ENCODE measurements at places on chromosomes 3 and 15. TPM values are rescaled to one million over a fixed set of nuclear protein-coding genes. Genes with fewer than 3 reads are reported as not detected.
A peak's percentile ranks its signal among the peaks of the same experiment; 100 is the strongest.

The SRP14 gene
- 246 TPM for total RNA-seq

The CHRFAM7A gene
- 3.9 TPM for total RNA-seq

The ACVR2B gene
- 122 TPM for total RNA-seq

The BOC gene
- total RNA-seq, result 32.9 TPM

The FES gene
- total RNA-seq, result 3.3 TPM

The GOLGA8G gene
- not detected for total RNA-seq

The SH2D7 gene
- total RNA-seq, result not detected

The TMEM158 gene
- total RNA-seq, result 7.8 TPM

The CD86 gene
- not detected for total RNA-seq

The GALNT15 gene
- total RNA-seq, result 0.39 TPM

DNA sequence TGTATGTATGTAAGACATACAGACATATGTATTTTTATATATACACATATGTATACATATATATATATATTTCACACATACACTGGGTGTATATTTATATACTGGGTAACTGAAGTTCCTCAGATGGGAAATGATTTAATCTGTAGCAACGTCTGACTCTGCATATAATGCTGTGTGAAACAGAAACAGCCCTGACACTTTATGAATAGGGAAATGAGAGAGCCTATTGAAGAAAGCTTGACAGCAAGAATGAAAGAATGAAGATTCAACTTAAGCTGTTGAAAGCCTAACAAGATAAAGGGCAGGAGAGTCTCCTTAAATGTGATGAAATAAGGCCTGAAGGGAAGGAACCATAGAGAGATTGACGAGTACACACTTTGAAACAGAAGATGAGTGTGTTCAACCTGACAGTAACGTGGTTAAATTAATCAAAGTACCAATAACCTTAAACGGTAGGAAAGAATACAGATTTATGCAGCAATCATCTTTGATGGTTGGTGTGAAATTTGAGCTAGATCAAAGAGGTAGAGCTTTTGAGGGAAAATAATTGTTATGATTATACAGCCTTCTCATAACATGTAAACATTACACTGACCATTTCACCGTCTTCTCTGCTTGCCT is 169.9 kb downstream of the MECOM start:
- no peaks in the 10 kb centered on the region for H3K36me3 ChIP-seq
- H3K4me1 ChIP-seq, result no peaks in the 10 kb centered on the region
- H3K27me3 ChIP-seq, result no peaks in the 10 kb centered on the region
- DNase-seq, result no peak

DNA sequence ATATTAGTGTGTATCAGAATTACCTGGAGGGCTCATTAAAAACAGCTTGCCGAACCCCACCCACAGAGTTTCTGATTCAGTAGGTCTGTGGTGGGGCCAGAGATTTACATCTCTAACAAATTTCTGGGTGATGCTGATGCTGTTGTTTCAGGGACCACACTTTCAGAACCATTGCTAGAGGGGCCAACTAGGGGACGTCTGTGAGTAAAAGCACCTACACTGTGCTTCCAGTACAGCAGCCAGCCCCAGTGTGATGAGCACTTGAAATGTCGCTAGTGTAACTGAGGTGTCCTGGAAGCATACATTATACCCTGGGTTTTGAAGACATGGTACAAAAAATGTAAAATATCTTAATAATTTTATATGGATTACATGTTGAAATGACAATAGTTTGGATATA is 33.0 kb downstream of the AGTR1 start:
- no peak overlapping the region for H3K27ac ChIP-seq
- H3K4me3 ChIP-seq, result no peak overlapping the region
- H3K36me3 ChIP-seq, result no peaks in the 10 kb centered on the region
- no peak for DNase-seq

DNA sequence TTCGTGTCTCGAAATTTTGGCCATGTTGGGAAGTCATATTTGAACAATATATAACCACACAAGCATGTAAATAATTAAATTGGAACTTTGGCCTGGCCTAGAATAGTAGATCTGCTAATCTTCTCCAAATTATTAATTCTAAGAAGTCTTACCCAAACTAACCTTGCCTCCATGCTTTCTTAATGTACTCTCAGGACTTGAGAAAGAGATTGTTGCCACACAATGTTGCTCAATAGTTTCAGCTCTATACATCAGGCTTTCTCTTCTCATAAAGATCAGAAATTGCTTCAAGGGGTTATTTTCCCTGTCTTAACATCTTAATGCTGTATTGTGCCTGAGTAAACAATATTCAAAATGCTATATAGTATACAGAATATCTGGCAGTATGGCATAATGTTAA is 202.7 kb upstream of the LRIG1 start:
- H3K4me3 ChIP-seq, result no peak overlapping the region
- DNase-seq, result no peak
- H3K4me1 ChIP-seq, result no peaks in the 10 kb centered on the region
- no peaks in the 10 kb centered on the region for H3K36me3 ChIP-seq

- H3K27ac ChIP-seq, result no peak overlapping the region
- no peak overlapping the region for H3K4me3 ChIP-seq
- H3K36me3 ChIP-seq, result no peaks in the 10 kb centered on the region
- H3K4me1 ChIP-seq, result no peaks in the 10 kb centered on the region
These were observed 96.6 kb upstream of the FLNB start for GRCh38 chr3:57911593-57911992.

GRCh38 chr3:23996095-23996524 is 51.0 kb downstream of the NR1D2 start:
- DNase-seq, result no peak
- H3K36me3 ChIP-seq, result no peaks in the 10 kb centered on the region
- H3K4me1 ChIP-seq, result peaks cover 11% of the 10 kb centered on the region
- no peak overlapping the region for H3K4me3 ChIP-seq
- no peaks in the 10 kb centered on the region for H3K27me3 ChIP-seq
- no peak overlapping the region for H3K27ac ChIP-seq

DNA sequence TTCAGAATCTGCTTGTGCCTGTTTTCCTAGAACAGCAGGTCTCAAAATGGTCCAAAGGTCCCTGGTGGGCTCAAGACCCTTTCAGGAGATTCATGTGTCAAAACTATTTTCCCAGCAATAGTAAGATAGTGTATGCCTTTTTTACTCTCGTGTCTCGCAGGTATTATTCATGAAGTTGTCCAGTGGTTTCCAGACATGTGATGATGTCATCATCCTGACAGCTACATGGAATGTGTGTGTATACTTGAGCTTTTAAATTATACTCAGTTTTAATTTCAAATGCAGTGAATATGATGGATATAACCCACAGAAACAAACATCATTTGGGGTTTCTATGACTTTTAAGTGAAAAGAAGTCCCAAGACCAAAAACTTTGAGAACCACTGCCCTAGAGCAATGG is 288.6 kb downstream of the NTRK3 start:
- H3K4me3 ChIP-seq, result no peak overlapping the region
- no peak overlapping the region for H3K27ac ChIP-seq
- H3K36me3 ChIP-seq, result no peaks in the 10 kb centered on the region
- no peaks in the 10 kb centered on the region for H3K4me1 ChIP-seq

DNA sequence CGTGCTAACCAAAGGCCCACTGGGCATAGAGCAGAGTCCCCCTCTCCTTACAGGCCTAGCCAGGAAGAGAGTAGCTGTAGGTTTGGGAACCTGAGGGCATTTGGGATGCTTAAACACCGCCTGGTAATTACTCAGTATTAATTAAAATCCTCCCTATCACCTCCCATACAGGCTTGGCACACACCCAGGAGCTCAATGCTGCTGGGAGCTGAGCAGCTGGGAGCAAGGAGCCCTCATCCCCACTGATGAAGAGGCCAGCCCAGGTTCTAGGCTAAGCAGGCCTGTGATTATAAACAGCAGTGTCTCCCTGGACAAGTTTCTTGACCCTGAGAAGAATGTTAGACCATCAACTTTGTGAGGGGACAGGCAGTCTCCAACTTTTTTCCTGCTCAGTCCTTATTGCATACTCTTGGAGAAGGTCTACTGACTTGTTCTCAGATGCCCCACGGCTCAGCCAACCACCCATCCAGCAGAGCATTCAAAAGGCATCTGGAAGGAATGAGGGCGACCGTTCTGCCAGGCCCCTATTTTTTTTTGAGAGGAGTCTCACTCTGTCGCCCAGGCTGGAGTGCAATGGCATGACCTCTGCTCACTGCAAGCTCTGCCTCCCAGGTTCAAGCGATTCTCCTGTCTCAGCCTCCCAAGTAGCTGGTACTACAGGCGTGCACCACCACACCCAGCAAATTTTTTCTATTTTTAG is 1.3 kb upstream of the PRKAR2A start:
- H3K27ac ChIP-seq, result no peak overlapping the region
- no peaks in the 10 kb centered on the region for H3K27me3 ChIP-seq
- peaks cover 14% of the 10 kb centered on the region for H3K4me1 ChIP-seq
- DNase-seq, result no peak

DNA sequence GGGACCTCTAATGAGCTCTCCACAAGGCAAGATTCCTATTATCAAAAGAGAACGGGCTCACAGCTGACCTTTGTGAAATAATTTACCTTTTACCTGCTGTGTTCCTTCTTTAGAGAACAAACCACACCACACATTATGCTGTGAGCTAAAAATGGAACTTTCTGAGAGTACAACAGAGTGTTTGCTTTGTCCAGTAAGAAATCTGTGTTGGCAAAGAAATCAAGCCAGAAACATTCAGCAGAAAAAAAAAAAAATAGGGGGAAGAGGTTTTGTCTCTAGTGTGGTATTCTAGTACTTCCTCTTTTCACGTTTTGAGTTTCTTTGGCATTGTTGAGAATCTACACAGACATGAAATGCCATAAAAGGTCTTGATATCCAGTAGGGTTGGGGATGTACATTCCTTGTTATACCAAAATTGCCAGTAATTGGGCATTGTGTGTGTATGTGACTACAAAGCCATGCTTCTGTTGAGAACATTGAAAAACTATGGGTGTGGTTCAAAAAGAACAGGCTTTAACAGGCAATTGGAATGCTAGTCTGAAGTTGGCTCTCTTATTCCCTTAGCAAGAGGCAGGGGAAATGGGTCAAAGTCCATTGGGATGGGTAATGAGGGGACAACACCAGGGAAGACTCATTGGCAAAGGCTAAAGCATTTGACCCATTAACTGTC is 273.5 kb downstream of the NEK10 start:
- no peak for DNase-seq
- H3K27me3 ChIP-seq, result no peaks in the 10 kb centered on the region
- H3K4me3 ChIP-seq, result no peak overlapping the region

GRCh38 chr3:129501630-129502029 is 26.8 kb upstream of the RHO start:
- no peak overlapping the region for H3K4me3 ChIP-seq
- no peak for DNase-seq
- no peaks in the 10 kb centered on the region for H3K27me3 ChIP-seq
- peaks cover 17% of the 10 kb centered on the region for H3K4me1 ChIP-seq
- peak overlapping the region; percentile 15 for H3K27ac ChIP-seq
- H3K36me3 ChIP-seq, result no peaks in the 10 kb centered on the region

GRCh38 chr3:114504941-114505628 is 211.3 kb downstream of the TIGIT start:
- no peaks in the 10 kb centered on the region for H3K36me3 ChIP-seq
- no peak for DNase-seq
- H3K4me1 ChIP-seq, result no peaks in the 10 kb centered on the region
- no peaks in the 10 kb centered on the region for H3K27me3 ChIP-seq
- H3K4me3 ChIP-seq, result no peak overlapping the region
- no peak overlapping the region for H3K27ac ChIP-seq

DNA sequence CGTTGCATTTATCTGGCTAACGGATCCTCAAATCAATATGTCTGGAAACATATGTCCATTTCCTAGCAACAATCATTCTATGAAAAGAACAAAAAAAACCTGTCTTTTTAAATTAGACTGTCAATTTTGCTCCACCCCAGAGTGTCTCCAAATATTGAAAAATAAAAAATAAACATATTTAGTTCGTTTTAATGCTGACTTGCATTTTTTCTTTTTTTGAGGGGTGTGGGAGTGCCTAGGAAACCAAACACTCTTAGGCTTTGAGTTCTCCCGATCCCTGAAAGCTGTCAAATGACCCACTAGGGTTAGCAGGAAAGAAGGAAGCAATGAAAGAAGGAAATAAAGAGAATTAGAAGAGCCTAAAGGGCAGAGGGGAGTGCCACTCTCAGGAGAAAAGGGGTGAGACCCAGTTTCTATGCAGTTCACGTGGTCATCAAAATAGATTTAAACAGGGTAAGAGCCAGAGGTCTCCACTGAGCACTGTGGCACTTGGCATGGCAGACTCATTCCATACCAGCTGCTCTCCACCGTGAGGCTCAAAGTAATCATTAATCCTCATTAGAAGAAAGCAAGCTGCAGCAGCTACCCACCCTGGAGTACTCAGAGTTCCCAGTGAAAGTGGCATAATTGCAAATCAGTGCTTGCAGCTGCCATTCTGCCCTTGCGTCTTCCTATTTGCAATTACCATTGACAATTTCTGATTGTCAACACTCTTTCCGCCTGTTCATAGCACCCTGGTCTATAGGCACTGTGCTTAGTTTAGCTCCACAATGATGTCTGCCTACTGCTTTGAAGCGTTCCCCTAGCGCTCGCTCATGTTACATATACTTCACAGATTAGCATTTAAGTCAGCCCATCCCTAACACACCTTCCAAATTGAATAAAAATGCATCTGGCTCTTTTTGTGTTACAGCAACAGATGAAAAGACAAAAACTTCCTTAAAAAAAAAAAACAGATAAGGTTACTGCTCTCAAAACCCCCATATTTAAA is 32.3 kb downstream of the PDZRN3 start:
- peak overlapping the region; percentile 58 for H3K4me3 ChIP-seq
- peaks cover 8% of the 10 kb centered on the region for H3K27me3 ChIP-seq
- peak overlapping the region; percentile 94 for H3K27ac ChIP-seq
- H3K4me1 ChIP-seq, result peaks cover 30% of the 10 kb centered on the region
- DNase-seq, result peak; percentile 28

DNA sequence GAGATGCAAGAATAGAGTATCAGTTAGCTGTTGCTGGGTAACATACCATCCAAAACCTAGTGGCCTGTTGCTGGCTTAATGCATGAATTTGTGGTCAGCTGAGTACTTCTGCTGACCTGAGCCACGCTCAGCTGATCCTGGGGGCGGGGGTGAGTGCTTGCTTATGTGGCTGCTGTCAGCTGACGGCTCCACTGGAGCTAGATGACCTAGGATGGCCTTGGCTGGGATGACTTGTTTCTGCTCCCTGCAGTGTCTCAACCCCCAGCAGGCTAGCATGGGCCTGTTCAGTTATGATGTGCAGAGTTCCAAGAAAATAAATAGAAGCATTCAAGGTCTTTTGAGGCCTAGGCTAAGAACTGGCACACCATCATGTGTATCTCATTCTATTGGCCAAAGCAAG is 63.9 kb downstream of the FBLN2 start:
- H3K27me3 ChIP-seq, result peaks cover 11% of the 10 kb centered on the region
- H3K4me3 ChIP-seq, result no peak overlapping the region
- H3K4me1 ChIP-seq, result peaks cover 3% of the 10 kb centered on the region
- H3K27ac ChIP-seq, result no peak overlapping the region
- peaks cover 8% of the 10 kb centered on the region for H3K36me3 ChIP-seq
- no peak for DNase-seq

GRCh38 chr3:157390713-157391515 is 45.7 kb upstream of the PTX3 start:
- peaks cover 5% of the 10 kb centered on the region for H3K36me3 ChIP-seq
- DNase-seq, result no peak
- no peaks in the 10 kb centered on the region for H3K4me1 ChIP-seq
- H3K4me3 ChIP-seq, result no peak overlapping the region
- H3K27me3 ChIP-seq, result no peaks in the 10 kb centered on the region
- H3K27ac ChIP-seq, result no peak overlapping the region

All from glutamatergic neuron (in vitro differentiated cells).